ENCODE measurements at places on chromosomes 1 and 21.

DNA sequence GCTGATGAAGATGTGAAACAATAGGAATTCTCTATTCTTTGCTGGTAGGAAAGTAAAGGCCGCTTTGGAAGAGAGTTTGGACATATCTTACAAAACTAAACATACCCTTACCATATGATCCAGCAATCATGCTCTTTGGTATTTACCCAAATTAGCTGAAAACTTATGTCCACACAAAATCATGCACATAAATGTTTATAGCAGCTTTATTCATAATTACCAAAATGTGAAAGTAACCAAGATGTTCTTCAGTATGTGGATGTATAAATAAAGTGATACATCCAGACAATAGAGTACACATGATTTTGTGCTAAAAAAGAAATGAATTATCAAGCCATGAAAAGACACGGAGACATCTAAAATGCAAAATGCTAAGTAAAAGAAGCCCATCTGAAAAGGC, 98.7 kb upstream of the SLC35F3 start:
- no peak for DNase-seq

GRCh38 chr1:156623946-156624813, 5.0 kb downstream of the HAPLN2 start:
- DNase-seq = peak; percentile 65

DNA sequence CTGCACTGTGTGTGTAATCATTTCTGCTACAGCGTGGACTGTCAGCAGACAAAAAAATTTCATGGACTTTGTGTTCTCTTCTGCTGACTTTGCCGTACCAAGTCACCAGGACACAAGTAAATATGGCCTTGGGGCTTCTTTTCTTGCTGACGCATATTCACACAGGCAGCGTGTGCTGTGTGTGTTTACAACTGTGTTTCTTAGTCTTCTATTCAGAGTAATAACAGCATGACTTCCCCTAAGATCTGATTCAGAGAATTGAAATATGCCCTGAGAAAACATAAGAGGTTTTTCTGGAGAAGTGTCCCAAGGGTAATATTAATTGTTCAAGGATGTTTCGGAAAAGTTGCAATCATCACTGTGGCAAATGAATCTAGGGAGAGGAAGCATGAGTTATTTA, 47.1 kb upstream of the DYNLT5 start:
- no peak for DNase-seq

- DNase-seq = peak; percentile 89
These were observed 50.1 kb downstream of the RASAL2 start for GRCh38 chr1:178143730-178144690.

DNA sequence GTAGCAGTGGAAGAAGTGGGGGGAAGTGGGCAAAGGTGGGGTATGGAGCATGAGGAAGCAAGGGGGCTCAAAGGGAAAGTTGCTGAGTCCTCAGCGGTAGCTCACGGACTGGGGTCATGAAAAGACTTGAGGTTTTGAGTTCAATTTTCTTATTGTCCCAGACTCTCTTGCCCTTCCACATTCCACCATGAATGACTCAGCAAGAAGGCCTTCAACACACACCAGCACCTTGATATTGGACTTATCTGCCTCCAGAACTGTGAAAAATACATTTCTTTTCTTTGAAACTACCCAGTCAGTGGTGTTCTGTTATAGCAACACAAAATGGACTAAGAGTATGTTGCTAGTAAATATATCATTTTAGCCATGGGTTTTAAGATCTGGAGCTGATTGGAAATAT, 17.3 kb upstream of the RHBDL2 start:
- no peak for DNase-seq

DNA sequence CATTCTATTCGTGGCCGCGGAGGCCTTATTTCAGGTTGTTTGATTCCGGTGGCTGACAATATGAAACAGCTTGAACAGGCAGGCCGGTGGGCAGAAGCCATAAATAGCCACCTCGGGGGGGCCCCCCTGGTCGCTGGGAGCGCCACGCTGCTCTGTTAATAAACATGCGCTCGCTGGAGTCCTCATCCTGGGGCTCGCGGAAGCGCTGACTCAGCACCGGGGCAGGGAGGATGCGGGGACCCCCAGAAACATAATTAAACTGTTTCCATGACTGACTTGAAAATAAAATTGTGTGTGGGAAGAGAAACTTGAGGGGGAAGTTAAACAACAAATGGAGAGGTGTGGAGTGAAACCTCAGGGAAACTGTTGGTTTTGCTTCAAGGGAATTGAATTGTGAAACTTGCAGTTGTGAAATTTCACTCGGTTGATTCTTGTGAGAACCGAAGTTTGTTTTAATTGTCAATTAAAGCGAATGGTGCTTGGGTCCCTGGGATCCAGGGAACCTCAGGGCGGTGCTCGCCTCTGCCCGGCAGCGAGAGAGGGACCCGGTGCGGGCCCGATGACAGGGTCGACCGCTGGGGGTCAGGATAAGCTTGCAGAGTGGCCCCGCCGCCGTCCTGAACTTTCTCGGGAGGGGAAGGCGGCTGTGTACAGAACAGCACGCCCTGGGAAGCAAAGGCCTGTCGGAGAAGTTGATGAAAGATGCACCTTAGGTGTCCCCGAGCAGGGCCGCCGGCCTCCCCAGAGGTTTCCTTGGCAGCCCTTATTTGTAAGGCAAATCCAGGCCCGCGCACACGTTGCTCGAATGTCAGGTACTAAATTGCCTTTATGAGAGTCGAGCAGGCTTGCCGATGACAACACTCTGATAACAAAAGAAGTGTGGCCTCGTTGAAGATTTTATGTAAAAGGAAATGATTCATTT, 176.9 kb upstream of the LMO4 start:
- peak; percentile 77 for DNase-seq

GRCh38 chr1:32992489-32993323, 28.1 kb upstream of the RNF19B start:
- peak; percentile 98 for DNase-seq

DNA sequence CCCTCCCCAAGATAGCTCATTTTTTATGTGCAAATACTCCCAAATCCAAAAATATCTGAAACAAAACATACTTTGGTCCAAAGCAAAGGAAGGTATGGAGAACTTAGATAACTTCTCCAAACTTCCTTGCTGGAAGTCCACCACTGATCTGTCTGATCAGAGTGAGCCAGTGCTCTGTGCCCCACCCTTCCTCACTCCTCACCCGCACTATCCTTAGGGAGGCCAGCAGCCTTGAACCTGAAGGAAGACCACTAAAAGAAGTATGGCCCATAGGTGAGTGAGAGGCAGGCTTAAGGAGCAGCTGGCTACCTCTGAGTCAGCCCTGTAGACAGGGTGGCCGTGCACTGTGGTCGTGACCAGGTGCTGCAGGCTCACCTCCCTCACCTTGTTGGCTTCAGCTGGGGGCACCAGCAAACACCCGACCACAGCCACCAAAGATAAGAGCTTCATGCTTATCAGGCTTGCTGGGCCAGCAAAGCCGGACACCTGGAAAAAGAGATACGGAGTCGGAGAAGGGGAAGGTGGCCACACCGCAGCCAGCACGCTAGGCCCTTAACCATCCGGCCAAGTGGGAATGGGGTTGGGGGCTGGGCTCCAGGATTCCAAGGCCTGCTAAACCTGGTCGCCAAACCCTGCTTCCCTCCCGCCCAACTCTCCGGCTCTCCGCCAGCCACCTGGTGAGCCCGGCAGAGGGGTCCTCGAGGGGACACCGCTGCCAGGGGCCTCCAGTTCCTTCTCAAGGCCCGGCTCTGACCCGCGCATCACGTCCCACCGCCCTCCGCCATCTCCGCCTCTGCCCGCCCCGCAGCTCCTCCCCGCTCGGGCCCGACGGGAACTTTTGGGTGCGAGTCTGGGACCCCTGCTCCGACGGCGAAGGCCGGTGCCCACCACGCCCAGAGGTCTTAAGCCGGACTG, 543 bp downstream of the TMEM9 start:
- DNase-seq = no peak
